ENCODE measurements at places on chromosomes 13 and 19.
A peak's percentile ranks its signal among the peaks of the same experiment; 100 is the strongest.

- DNase-seq: no peak
Measured at GRCh38 chr19:29532097-29532496, 6.3 kb downstream of the VSTM2B start.

DNA sequence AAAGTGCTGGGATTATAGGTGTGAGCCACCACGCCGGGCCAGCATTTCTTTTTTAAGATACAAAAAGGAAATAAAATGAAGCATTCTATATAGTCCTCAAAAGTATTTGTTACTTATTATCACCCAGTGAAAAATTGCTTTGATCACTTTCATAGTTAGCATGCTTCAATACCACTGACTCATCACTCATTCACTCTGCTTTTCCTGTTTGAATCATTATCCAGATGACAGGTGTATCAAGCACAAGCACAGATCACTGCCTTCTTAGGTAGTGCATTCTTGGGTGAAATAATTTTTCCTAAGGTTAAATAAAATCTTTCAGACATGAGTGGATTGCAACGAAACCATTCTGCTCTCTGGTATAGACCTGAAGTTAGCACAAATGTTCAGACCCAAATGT is 35.8 kb upstream of the SPART start:
- no peak for DNase-seq

GRCh38 chr13:98858191-98858590 is 105.7 kb upstream of the SLC15A1 start:
- no peak for DNase-seq

GRCh38 chr19:6723108-6723618 is 2.7 kb upstream of the C3 start:
- DNase-seq: no peak

DNA sequence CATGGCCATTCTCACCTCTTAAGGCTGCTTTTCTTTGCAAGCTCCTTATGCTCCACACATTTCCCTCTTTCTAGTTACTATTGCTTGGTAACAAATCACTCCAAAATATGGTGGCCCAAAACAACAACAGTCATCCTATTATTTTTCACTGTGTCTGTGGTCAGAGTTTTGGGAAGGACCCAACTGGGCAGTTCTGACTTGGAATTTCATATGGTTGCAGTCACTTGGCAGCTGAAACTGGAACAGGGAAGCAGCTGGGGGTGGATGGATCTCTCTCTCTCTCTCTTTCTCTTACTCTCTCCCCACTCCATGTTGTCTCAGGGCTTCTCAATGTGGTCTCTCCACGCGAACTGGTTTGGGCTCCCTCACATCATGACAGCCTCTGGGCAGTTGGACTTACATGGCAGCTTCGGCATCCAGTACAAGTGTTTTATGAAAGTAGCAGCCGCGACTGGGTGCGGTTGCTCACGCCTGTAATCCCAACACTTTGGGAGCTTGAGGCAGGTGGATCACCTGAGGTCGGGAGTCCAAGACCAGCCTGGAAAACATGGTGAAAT is 39.6 kb downstream of the NUMBL start:
- no peak for DNase-seq

- DNase-seq: no peak
Measured at GRCh38 chr13:110529522-110530311, 31.8 kb downstream of the RAB20 start.

DNA sequence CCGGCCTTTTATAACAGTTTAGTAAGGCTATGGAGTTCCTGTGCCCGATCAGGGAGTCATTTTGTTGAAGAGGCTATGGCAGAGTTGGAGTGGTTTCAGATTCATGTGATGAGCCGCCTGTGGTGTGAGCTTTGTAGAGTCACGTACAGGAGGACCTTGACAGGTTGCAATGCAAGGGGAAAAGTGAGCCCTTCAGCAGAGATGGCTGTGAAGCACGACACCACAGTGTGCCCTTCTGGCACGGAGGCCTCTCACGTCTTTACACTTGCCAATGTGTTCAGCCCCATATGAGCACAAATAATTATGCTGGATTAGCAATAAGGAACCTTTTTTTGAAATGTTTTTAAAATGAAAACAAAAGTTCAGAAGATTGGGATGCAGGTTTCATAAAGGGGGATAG is 499.8 kb downstream of the LIG4 start:
- DNase-seq: no peak

- DNase-seq: peak; percentile 5
Measured at GRCh38 chr19:52536448-52536800, 9.0 kb downstream of the ZNF808 start.

- DNase-seq: no peak
Measured at GRCh38 chr13:112894423-112894672, 74.7 kb upstream of the MCF2L start.

- DNase-seq: no peak
Measured at GRCh38 chr13:74623761-74624160, 489.6 kb upstream of the KLF12 start.

DNA sequence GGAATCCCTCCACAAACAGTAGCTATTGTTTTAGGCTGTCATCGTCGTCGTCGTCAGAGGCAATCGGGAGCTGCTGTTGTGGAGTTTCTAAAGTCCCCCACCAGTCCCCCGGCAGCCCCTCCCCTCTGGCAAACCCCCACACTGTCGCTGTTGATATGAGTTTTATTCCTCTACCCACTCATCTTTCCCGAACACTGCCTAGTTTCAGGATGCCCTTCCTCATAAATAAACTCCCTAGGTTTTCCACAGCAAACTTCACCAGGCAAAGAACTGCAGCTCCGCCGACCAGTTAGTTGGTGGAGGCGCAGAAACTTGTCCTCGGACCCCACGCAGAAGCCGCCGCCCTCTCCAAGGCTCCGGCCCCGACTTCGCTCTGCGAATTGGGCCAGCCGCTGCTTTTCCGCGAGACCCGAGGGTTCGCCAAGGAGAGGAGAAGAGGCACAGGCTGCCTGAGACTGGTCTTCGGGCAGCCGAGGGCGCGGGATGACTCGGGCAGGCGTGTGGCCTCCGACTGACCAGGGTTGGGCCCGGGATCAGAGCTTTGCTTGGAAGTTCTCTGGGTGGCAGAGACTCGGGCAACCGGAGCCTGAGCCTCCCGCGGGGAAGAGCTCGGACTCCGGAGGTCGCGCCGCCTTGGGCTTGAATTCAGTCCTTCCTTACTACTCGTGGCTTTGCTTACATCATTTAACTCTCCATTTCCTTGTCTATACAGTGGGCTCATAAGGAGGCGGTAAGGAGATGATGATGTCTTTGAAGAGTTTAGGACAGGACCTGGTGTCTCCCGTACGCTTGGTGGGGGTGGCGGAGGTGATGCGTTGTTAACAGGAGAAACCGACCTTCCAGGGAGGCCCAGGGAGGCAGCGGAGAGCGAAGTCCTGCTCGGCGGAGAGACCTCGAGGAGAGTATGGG is 7.9 kb downstream of the PDX1 start:
- no peak for DNase-seq

DNA sequence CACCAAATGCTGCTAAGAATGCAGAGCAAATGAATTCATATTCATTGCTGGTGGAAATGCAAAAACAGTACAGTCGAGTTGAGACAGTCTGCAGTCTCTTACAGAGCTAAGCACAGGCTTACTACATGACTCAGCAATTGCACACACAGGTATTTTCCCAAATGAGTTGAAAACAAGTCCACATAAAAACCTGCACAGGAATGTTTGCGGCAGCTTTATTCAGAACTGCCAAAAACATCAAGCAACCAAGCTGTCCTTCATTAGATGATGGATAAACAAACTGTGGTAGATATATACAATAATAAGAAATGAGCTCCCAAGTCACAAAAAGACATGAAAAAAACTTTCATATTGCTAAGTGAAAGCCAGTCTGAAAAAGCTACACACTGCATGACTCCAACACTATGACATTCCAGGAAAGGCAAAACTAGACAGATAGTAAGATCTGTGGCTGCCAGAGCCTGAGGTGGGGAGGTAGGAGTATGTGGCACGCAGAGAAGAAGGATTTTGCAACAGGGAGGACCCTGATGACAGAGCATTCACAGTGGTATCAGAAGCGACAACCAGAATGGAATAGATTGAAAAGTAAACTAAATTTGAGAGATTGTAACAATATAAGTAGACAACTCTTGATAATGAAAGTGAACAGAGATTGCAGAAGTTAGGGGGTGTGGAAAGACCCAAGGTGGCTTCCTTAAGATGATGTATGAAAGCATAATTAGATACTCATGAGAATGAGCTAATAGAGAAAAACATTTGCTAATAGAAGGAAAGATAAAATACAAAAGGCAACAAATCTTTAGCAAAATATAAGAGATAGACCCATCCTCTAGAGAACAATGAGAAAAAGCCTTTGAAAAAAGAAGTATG is 52.7 kb downstream of the TSC22D1 start:
- DNase-seq: no peak

- no peak for DNase-seq
Measured at GRCh38 chr19:1567848-1568227, 287 bp downstream of the MEX3D start.

DNA sequence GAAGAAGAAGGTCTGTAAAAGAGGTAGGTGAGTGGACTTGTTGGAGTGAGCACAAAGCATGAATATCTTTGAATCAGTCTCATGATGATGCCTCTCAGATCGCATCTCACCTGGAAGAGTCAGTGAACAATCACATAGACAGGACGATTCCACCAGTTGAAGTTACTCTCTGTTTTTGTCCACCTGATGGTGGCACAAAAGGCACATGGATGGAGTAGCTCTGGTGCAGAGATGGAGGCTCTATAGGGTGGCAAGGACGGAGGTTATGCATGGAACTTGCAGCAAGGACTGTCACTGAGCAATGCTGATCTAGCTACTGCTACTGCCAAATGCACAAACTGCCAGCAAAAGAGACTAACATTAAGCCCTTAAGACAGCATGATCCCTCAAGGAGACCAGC is 10.3 kb upstream of the MYCBP2 start:
- no peak for DNase-seq

GRCh38 chr13:93552596-93552995 is 326.0 kb downstream of the GPC6 start:
- no peak for DNase-seq

DNA sequence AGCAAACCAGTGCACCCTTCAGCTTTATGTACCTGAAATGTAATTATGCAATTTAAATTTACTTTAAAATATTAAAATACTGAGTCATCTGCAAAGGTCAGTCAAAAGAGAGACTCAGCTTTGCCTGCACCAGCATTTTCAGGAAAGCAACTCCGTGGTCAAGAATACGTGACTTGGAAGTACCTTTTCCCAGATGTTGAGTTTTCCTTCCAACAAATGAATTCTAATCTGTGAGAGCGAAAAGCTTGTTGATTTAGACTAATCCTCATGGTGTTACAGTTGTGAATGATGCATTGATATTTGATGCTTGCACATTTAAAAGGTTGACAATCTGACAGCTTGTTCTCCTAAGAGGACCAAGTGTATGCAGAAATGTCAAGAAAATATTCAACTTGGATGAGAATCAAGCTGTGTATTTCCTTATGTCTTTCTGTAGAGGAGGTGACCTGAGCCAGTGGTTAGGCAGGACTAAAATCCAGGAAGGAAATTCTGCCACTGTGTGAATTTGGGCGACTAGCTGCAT is 270.4 kb downstream of the ABCC4 start:
- DNase-seq: no peak

- DNase-seq: no peak
Measured at GRCh38 chr13:40494946-40495620, 171.4 kb downstream of the FOXO1 start.

- no peak for DNase-seq
Measured at GRCh38 chr19:44602081-44602480, 11.3 kb upstream of the IGSF23 start.

- DNase-seq: no peak
Measured at GRCh38 chr19:18391509-18392075, 5.6 kb downstream of the GDF15 start.

DNA sequence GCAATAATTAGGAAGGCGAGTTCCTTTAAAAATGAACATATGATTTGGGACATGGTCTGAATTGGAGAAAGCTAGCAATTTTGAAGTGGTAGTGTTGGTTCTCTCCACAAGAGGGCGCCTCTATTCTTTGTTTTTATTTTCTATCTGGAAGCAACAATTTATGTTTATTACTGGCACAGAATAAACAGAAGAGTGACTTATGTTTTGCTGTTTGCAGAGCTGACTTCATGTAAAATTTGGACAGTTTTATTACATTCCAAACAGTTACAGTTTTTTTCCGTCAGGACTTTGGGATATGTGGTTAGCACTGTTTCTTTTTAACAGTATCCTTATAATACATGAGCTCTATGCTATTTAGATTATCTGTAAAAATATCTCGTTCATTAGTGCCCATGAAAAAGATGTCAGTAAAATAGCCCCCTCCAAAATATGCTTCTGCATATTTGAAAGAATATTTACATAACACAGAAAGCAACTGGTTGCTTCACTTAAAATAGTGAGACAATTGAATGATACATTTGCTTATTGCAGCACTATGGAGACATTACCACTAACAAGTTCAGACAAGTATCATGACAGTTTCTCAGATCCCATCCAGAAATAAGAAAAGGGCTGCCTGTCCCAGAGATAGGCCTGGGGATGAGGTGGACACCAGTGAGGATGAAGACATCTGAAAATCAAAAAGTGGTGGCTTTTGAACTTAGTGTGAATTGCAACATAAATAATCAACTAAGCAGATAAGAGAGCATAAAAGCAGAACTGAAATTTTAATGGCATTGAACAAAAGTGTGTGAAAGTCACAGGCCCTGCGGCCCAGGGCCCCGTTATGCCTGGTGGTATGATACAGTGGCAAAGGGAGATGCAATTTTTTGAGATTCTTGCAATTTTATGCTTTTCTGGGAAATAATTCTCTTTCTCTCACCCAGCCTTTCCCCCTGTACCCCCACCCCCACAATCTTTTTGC is 32.3 kb upstream of the FGF9 start:
- DNase-seq: no peak

DNA sequence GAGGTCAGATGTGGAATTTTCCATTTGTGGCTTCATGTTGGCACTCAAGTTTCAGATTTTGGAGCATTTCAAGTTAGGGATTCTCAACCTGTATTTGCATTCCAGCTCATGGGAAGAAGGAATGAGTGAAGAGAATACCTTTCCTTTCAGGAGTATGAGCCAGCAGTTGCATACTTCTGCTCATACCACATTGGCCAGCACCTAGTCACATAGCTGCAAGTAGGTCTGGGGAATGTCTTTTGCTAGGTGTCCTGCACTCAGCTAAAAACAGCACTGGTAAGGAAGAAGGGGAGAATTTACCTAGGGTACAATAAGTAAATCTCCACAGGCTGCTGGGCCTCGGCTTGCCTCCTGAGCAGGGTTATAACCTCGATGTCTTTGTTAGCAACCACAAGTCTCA is 24.6 kb upstream of the ATP8A2 start:
- DNase-seq: no peak

GRCh38 chr19:2532252-2533071 is 56.5 kb downstream of the GADD45B start:
- DNase-seq: no peak

DNA sequence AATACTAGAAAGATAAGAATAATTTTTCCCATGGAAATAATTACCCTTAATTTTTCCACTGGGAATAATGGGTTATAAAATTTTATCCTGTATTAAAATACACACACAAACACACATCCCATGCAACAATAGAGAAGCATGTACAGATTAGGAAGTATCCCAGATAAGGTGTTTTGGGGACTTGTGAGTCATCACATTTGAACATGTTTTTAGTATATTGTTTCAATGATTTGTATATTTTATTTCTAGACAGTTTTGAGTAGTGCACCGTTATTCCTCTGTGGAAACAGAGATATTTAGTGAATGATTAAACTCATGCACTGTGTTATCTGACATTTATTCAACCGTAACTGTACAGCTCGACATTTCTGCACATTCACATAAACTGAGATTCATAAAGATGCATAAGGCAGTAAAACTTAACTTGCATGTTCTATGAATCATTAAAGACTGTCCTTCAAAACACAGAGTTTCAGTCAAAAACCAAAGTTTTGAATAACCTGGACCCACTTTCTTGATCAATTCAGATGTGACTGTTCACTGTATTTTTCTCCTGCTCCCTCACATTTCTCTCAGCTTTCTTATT is 30.1 kb downstream of the KLF12 start:
- no peak for DNase-seq
